MM.1S (cell line): ENCODE measurements at places on chromosomes 11 and 22.

GRCh38 chr22:43088627-43088983 lies 586 bp downstream of the TTLL1 start:
- no peak for DNase-seq

DNA sequence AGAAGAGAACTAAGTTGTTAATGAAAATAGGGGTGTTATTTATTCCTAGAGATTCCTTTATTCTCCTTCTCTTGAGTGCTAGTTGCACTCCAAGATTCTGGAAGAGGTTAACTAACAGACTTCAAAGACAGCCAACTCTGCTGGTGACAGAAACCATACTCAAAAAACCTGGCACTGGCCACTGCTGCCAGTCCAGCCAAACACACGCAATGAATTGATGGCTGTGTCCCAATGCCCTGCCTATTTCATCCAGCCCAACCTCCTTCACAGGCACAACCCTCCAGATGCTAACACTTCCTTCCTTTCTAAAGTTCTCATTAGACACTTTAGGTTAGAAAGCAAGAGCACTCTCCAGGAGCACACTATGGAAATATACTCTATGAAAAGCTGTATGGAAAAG lies 150.8 kb upstream of the C11orf58 start:
- DNase-seq = no peak

- peak; percentile 67 for DNase-seq
Measured at GRCh38 chr11:99068832-99069231, 48.1 kb downstream of the CNTN5 start.

DNA sequence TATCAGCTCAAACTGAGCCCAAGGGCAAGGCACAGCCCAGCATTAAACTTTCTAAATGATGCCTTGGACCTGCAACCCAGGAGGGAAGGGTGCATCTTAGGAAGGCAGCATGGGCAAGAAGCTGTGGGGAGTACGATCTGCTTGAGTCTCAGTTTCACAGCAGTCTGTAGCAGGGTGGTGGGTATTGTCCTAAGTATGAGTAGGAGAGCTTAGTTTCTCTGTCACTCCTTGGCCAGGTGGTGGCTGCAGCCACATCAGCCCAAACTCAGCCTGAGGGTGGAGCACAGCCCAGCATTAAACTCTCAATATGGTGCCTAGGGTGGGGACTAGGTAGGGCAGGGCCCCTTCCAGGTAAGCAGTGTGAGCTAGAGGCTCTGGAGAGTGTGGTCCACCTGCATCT lies 85.5 kb downstream of the ACER3 start:
- DNase-seq = no peak

DNA sequence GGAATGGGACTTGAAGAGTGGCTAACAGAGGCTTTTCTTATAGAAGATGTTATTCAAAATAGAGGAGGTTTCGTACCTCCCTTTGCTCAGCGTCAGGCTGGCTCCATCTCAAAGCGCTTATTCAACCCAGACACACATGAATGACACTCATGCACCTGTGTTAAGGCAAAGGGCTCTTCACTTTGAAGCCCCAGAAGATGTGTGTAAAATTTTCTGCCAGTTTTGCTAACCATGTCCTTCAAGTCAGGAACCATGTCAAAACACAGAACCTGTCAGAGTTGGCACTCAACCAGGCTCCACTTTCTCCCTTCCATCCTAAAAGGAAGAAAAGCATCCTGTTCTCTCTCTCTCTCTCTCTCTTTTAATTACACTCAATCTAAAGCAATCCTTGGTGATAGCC lies 352.8 kb upstream of the NARS2 start:
- DNase-seq = no peak

GRCh38 chr22:17241576-17242330 lies 22.5 kb upstream of the ADA2 start:
- no peak for DNase-seq

- no peak for DNase-seq
Measured at GRCh38 chr22:23790819-23791737, 4.3 kb downstream of the SMARCB1 start.

DNA sequence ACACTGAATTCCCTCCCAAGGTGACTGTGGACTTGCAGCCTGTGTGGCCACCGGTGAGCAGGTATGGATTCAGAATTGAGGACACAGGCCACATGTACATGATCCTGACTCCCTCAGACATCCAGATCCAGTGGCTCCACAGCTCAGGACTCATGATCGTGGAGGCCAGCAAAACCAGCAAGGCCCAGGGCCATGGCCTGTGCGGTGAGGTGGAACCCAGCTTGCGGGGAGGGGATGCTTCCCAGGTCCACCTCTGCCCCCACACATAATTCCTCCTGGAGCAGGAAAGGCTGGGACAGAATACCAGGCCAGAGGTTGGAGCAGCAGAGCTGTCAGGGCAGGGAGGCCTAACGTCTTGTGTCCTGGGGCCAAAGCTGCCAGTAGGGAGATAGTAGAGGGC lies 82.1 kb downstream of the OTOG start:
- DNase-seq = no peak

- DNase-seq = no peak
Measured at GRCh38 chr11:130237282-130238006, 77.3 kb downstream of the ZBTB44 start.

DNA sequence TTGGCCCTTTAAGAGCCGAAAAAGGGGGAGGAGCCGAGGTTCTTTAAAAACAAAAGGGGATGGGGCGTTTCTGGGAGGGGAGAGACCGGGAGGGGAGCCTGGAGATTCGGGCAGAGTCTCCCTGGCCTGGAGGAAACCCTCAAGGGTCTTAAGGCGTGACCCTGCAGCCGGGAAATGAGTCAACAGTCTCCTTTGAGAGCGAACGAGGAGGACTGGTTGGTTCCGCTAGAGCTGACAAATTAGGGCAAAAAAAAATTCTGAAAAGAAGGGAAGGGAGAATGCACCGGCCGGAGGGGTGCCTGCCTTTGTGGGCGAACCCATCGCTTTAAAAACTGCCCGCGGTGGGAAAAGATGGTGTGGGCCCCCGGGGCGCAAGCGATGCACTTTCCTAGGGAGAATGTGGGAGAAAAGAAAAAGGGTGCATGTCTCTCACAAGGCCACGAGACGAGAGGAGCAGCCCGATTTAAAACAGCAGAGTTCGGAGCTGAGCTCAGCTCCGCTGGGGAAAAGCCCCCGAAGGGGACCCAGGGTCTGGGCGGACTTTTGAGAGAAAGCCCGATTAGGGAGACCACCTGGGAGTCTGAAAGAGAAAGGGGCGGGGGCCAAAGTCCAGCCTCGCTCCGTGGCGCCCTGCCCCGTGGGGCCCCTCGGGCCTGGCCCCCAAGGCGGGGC lies 874 bp downstream of the ZFTA start:
- peak; percentile 48 for DNase-seq

GRCh38 chr11:115630214-115630613 lies 126.0 kb upstream of the CADM1 start:
- DNase-seq = no peak

- no peak for DNase-seq
Measured at GRCh38 chr22:42994917-42995562, 19.9 kb downstream of the PACSIN2 start.

DNA sequence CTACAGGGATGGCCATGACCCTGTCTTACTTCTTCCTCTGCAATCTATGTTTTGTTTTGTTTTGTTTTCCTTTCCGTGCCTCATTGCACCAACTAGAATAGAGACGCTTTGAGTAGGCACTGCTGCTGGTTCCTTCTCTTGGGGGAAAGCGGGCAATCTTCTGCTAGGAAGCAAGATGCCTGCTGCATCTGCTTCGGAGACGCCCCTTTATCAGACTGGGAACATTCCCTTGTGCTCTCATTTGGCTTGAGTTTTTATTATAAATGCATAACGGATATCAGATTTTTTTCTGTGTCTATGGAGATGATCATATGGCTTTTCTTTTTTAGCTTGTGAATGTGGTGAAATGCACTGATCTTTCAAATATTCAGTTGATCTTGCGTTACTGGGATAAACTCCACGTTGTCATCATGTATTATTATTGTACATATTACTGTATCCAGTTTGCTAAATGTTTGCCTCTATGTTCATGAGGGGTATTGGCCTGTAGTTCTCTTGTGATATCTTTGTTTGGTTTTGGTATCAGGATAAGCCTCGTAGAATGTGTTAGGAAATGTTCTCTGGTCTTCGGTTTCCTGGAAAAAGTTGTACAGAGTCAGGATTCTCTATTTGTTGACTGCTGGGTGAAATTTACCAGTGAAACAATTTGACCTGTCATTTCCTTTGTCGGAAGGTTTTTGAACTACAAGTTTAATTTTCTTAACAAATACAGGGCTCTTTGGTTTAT lies 23.4 kb upstream of the KRTAP5-6 start:
- DNase-seq = no peak

- DNase-seq = no peak
Measured at GRCh38 chr11:64385945-64386704, 27.2 kb downstream of the RPS6KA4 start.

- peak; percentile 16 for DNase-seq
Measured at GRCh38 chr22:19292458-19293230, 1.1 kb upstream of the CLTCL1 start.

GRCh38 chr22:47748957-47749356 lies 986.5 kb downstream of the TBC1D22A start:
- no peak for DNase-seq

- DNase-seq = no peak
Measured at GRCh38 chr22:25083807-25084200, 115.9 kb upstream of the CRYBB3 start.

- no peak for DNase-seq
Measured at GRCh38 chr11:11579012-11579988, 42.5 kb downstream of the GALNT18 start.

DNA sequence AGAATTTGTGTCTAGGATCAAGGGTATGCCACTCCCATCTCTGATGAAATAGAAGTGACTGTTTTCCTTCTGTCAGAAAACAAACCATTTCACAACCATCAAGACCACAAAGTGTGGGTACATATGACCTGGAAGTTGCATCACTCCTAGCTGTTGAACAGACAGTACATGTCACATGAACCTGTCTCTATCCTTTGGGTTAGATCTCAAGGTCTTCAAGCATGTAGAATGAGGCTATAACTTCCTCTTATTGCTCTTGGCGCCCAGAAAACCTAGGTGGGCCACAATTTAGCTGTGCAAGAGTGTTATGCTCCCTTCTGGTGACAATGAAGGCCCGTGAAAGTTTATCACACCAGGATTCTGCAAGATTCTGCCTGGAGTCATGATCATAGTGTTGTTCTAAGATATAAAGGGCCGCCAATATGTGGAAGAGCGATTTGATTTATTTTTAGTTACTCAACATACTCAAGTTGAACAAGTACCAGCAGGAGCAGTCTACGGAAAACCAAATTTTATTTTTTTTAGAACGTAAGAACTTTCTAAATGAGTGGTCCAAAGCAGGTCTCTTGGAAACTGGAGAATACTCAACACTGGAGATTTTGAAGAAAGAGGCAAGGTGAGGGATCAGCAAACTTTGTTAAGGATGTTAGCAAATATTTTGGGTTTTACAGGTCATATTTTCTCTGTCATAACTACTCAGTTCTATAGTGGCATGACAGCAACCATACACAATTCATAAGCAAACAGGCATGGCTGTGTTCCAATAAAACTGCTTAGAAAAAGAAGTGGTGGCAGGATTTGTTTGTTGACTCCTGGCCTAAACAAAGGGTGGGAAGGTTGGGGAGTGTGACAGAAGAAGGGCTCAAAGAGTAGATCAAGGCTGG lies 101.8 kb downstream of the USP35 start:
- no peak for DNase-seq

DNA sequence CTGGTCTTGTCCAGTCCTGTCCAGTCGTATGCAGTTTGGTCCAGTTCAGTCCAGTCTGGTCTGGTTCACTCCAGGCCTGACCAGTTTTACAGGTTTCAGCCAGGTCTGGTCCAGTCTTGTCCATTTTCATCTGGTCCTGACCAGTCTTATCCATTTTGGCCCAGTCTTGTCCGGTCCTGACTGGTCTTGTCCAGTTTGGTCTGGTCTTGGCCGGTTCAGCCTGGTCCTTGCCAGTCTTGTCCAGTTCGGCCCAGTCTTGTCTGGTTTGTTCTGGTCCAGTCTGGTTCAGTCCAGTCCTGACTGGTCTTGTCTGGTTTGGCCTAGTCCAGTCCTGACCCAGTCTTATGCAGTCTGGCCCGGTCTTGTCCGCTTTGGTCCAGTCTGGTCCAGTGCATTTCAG lies 380.2 kb downstream of the OR4C45 start:
- DNase-seq = no peak

GRCh38 chr11:76962583-76963416 lies 71.4 kb upstream of the B3GNT6 start:
- peak; percentile 50 for DNase-seq

GRCh38 chr11:131884461-131885073 lies 514.2 kb downstream of the NTM start:
- no peak for DNase-seq

DNA sequence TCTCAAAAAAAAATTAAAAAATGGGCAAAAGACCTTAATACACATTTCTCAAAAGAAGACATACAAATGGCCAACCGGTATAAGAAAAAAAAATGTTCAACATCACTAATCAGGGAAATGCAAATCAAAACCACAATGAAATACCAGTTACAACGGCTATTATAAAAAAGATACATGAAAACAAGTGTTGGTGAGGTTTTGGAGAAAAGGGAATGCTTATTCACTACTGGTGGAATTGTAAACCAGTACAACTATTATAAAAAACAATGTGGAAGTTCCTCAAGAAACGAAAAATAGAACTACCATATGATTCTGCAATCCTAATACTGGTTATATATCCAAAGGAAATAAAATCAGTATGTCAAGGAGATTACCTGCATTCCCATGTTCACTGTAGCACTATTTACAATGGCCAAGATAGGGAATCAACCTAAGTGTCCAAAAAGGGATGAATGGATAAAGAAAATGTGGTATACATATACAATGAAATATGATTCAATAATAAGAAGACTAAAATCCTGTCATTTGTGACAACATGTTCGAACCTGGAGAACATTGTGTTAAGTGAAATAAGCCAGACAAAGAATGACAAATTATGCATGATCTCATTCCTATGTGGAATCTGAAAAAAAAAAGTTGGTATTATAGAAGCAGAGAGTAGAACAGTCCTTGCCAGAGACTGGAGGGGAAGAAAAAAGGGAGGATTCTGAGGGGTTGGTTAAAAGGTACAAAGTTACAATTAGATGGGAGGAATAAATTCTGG lies 256.9 kb upstream of the PITPNB start:
- no peak for DNase-seq

GRCh38 chr11:73356979-73357860 lies 19.0 kb upstream of the RELT start:
- DNase-seq = no peak

- DNase-seq = no peak
Measured at GRCh38 chr22:26448941-26449340, 19.9 kb downstream of the ASPHD2 start.

- no peak for DNase-seq
Measured at GRCh38 chr11:72204886-72205285, 11.7 kb upstream of the FOLR2 start.

GRCh38 chr11:69080257-69080995 lies 31.7 kb downstream of the TPCN2 start:
- DNase-seq = no peak
